Vagina (tissue), 2 donors: ENCODE measurements at places on chromosomes 1 and 21. TPM values are rescaled to one million over a fixed set of nuclear protein-coding genes. Genes with fewer than 3 reads are reported as not detected.
A peak's percentile ranks its signal among the peaks of the same experiment; 100 is the strongest.

DNA sequence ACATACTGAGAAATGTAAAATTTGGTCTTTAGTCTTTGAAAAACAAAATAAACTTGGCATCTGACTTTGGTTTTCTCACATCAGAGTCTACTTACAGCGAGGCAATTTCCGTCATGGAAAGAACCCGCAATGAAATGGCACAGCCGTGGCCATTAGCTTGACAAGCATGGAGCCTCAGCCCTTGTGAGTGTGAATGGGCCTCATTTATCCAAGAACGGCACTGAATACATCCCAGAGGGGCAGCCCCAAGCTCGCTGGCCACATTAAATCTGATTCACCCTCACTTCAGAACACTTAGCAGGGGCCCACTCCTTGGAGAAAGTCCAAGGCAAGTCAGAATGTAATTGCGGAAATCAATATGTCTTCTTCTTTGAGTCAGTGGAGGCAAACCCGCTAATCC is 64.8 kb downstream of the ERG start:
- DNase-seq = no peak
- H3K27ac ChIP-seq = no peak overlapping the region
- no peaks in the 10 kb centered on the region for H3K27me3 ChIP-seq
- no peaks in the 10 kb centered on the region for H3K36me3 ChIP-seq

- no peak for DNase-seq
- H3K4me1 ChIP-seq = no peaks in the 10 kb centered on the region
- H3K27me3 ChIP-seq = no peaks in the 10 kb centered on the region
- no peak overlapping the region for H3K27ac ChIP-seq
- no peak overlapping the region for H3K4me3 ChIP-seq
These were observed 183.9 kb upstream of the ESRRG start for GRCh38 chr1:216907100-216907499.

DNA sequence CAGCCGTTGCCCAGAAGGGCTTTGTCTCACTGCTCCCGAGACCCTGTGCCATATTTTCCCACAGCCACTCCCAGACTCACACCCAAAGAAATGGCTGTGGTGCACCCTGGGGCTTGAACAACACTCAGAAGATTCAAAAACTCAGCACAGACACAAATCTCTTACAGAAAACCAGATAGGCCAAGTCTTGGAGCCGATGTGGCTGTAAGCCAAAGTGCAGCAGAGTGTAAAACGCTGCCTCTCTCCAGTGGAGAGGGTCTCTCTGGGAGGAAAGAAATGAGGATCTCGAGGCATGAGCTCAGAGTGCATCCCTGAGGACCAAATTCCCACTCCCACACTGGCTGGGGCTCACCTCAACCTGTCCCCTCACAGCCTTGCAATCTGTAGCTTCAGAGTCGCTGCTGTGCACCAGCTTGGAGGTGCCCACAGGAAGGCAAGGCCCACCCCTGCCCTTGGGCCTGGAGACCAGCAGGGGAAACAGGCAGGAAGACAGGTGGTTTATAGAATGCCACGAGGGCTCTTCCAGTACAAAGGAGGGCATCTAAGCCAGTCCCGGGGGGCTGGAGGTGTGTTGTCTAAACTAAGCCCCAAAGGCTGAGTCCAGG is 171.3 kb upstream of the AJAP1 start:
- no peak overlapping the region for H3K4me3 ChIP-seq
- no peak for DNase-seq
- no peak overlapping the region for H3K27ac ChIP-seq
- H3K27me3 ChIP-seq = no peaks in the 10 kb centered on the region

GRCh38 chr1:157751283-157751682 is 25.6 kb downstream of the FCRL2 start:
- H3K27ac ChIP-seq = no peak overlapping the region
- DNase-seq = no peak
- H3K4me3 ChIP-seq = no peak overlapping the region
- no peaks in the 10 kb centered on the region for H3K27me3 ChIP-seq
- H3K4me1 ChIP-seq = no peaks in the 10 kb centered on the region

- no peak overlapping the region for H3K27ac ChIP-seq
- H3K36me3 ChIP-seq = no peaks in the 10 kb centered on the region
These were observed 376.3 kb upstream of the DEPDC1 start for GRCh38 chr1:68873144-68873543.

- H3K27me3 ChIP-seq = no peaks in the 10 kb centered on the region
- no peak overlapping the region for H3K4me3 ChIP-seq
- H3K36me3 ChIP-seq = no peaks in the 10 kb centered on the region
These were observed 607.8 kb downstream of the NCAM2 start for GRCh38 chr21:21606041-21606440.

GRCh38 chr1:154468535-154469250 is 33.3 kb upstream of the TDRD10 start:
- DNase-seq = no peak
- H3K4me3 ChIP-seq = no peak overlapping the region
- H3K36me3 ChIP-seq = peaks cover 11% of the 10 kb centered on the region
- H3K27me3 ChIP-seq = no peaks in the 10 kb centered on the region

- no peak overlapping the region for H3K27ac ChIP-seq
- H3K4me1 ChIP-seq = peaks cover 23% of the 10 kb centered on the region
- no peak overlapping the region for H3K4me3 ChIP-seq
These were observed 3.0 kb upstream of the ATP1B1 start for GRCh38 chr1:169103480-169103893.

- no peak overlapping the region for H3K4me3 ChIP-seq
- no peak overlapping the region for H3K27ac ChIP-seq
- H3K36me3 ChIP-seq = no peaks in the 10 kb centered on the region
- DNase-seq = no peak
These were observed 163.7 kb upstream of the EDN2 start for GRCh38 chr1:41648230-41648629.

DNA sequence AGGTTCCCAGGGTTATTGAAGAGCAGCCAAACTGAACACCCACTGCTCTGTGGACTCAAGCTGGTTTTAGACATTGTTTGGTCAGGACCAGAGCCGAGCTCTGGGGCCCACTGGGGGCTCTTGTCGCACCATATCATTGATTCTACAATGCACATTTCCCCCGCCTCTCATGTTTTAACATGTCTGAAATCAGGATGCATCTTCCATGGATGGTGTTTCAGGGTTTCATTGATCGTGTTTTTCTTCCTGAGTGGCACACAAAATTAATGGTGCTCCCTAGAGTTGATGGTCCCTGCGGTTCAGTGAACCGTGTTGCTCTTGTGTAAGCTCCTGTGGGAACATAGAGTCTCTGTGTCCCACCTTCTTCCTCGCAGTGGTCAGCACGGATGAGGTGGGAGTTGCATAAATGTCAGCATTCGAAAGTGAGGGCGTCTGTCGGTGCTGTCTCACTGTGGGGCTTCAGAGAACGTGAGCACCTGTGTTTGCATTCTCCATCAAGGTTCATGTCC is 38.3 kb downstream of the GALNT2 start:
- no peaks in the 10 kb centered on the region for H3K36me3 ChIP-seq
- H3K27me3 ChIP-seq = no peaks in the 10 kb centered on the region
- H3K4me3 ChIP-seq = peak overlapping the region; percentile 22
- peaks cover 32% of the 10 kb centered on the region for H3K4me1 ChIP-seq

GRCh38 chr1:48059289-48059688 is 62.1 kb upstream of the TRABD2B start:
- no peaks in the 10 kb centered on the region for H3K27me3 ChIP-seq
- no peak for DNase-seq

GRCh38 chr1:156862997-156863599 is 2.4 kb downstream of the NTRK1 start:
- no peak overlapping the region for H3K4me3 ChIP-seq
- H3K36me3 ChIP-seq = no peaks in the 10 kb centered on the region
- no peaks in the 10 kb centered on the region for H3K27me3 ChIP-seq
- H3K4me1 ChIP-seq = peaks cover 29% of the 10 kb centered on the region
- H3K27ac ChIP-seq = no peak overlapping the region

DNA sequence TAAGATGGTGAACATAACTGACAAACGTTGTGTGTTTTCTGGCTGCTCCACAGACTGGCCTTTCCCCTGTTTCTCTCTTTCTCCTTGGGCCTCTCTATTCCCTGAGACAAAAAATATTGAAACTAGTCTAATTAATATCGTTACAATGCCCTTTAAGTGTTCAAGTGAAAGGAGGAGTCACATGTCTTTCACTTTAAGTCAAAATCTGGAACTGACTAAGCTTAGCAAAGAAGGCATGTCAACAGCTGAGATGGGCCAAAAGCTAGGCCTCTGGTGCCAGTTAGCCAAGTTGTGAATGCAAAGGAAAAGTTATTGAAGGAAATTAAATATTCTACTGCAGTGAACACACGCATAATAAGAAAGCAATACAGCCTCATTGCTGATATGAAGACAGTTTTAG is 32.2 kb upstream of the FCRL3 start:
- no peak overlapping the region for H3K4me3 ChIP-seq
- no peak overlapping the region for H3K27ac ChIP-seq
- no peaks in the 10 kb centered on the region for H3K36me3 ChIP-seq
- H3K27me3 ChIP-seq = no peaks in the 10 kb centered on the region
- no peak for DNase-seq

DNA sequence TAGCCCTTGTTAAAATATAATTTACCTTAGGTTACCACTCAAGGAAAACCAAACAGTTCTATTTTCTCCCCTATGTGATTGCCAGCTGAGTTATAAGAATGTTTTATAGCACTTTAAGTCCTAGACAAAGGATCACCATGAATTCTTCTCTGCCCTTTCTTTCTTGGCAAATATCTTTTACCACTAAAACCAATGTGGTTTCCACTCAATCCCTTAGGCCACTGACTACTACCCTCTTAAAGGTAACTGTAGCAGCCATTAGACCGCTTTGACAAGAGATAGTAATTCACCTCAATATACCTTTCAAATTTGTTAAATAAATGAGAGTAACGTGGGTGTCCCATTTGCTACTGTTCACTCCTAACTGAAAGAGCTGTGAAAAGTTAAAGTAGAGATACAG is 307.9 kb upstream of the PRMT6 start:
- H3K4me3 ChIP-seq = no peak overlapping the region
- H3K27ac ChIP-seq = no peak overlapping the region
- no peaks in the 10 kb centered on the region for H3K4me1 ChIP-seq
- H3K27me3 ChIP-seq = no peaks in the 10 kb centered on the region
- DNase-seq = no peak

DNA sequence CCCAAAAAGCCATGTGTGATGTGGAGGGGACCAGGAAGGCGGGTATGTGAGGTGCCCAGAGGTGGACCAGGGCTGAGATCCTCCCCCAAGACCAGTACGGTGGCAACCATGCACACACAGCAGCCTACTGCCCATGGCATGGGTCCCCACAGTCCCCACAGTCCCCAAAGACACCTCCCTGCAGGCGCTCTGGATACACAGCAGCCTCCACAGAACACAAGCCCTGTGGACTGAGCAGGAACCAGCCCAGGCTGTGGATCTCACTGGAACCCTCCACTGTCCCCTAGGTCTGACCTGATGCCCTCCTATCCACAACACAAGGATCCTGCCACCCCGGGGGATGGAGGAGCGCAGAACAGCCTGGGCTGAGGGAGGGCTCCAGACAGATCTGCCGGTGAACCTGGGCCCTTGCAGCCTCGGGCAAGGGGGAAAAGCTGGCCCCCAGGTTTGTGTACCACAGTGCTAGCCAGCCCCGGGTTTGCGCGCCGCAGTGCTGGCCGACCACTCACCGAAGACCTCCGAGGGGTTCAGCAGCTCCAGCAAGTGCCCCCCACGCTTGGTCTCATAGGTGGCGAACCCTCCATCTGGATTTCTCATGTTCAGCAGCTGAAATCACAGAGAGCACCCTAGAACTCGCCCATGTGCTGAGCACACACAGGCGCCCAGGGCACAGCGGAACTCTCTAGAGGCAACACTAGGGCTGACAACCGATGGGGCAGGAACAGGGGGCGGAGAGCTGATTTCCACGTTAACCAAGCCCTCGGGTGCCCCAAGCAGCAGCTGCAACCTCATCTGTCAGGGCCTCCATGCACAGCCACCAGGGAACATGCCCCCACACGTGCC is 22.1 kb upstream of the SPATC1L start:
- no peak for DNase-seq
- no peak overlapping the region for H3K27ac ChIP-seq

GRCh38 chr1:6343506-6344405 is 49.8 kb downstream of the ACOT7 start:
- no peak overlapping the region for H3K4me3 ChIP-seq
- no peaks in the 10 kb centered on the region for H3K36me3 ChIP-seq
- H3K27ac ChIP-seq = no peak overlapping the region
- peaks cover 5% of the 10 kb centered on the region for H3K4me1 ChIP-seq
- no peaks in the 10 kb centered on the region for H3K27me3 ChIP-seq
- DNase-seq = no peak

- no peak overlapping the region for H3K4me3 ChIP-seq
- no peak for DNase-seq
- H3K4me1 ChIP-seq = peaks cover 86% of the 10 kb centered on the region
- H3K36me3 ChIP-seq = no peaks in the 10 kb centered on the region
- H3K27me3 ChIP-seq = no peaks in the 10 kb centered on the region
These were observed 6.4 kb downstream of the PPP2R5A start for GRCh38 chr1:212291505-212292134.

DNA sequence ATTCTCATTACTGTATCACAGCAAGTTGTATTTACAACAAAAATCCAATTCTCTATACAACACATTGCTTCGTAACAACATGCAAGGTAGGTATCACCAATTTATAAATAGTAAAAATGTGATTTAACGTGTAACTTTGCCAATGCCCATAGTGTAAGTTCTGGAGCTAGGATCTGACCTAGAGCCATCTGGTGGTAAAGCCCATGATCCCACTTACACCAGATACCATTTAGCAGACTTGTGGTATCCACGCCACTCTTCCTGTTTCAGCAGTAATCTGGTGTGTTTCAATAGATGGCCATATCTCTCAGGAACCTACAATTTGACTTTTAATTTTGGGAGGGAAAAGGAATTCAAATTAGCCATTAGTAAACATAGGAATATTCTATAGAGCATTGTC is 10.2 kb downstream of the SETSIP start:
- H3K4me3 ChIP-seq = no peak overlapping the region
- H3K36me3 ChIP-seq = no peaks in the 10 kb centered on the region
- H3K27me3 ChIP-seq = no peaks in the 10 kb centered on the region
- H3K27ac ChIP-seq = no peak overlapping the region

DNA sequence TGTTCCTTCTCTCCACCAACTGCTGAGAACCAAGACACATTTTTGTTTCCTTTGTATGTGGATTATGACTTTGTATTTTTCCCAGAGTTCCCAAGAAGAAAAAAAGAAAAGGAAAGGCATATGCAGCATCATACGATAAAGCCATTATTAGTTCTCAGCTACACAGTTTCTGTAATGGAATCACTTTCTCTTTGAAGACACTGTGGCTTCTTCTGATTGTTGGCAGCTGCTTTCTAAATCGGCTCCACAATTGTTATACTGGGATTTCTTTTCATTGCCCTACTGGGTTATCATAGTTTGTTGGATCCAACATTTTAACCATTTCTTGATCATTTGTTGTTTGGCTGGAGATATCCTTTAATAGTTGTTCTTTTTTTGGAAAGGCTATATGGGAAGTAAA is 89.5 kb upstream of the HIVEP3 start:
- no peaks in the 10 kb centered on the region for H3K27me3 ChIP-seq
- H3K4me3 ChIP-seq = no peak overlapping the region

SPRR3 gene
- total RNA-seq = 1,163 TPM

TEX38 gene
- total RNA-seq = not detected

YARS1 gene
- total RNA-seq = 41.3 TPM

FOXD3 gene
- not detected for total RNA-seq

ARHGAP30 gene
- 14.5 TPM for total RNA-seq

FAM163A gene
- 2.5 TPM for total RNA-seq

LCE1F gene
- not detected for total RNA-seq

TLR5 gene
- 15.2 TPM for total RNA-seq
